ENCODE measurements at places on chromosomes 1 and 21.

DNA sequence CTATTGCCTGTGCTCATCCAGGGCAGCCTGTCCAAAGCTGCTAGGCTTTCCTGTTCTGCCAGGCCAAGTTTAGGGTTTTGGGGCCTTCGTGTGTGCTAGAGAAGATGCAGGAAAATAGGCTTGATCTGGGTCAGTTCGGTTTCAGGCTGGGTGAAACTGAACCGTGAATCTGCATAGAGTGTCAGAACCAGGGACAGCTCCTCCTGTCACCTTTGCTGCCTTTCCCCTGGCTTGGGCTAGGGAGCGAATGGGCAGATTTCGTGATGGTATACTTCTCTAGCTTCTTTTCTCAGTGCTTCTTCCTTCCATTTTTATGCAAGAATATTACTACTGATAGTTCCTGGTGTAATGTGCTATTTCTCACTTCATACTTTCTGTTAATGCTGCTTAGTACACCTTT, 6.0 kb upstream of the AGO1 start:
- no peak for DNase-seq

GRCh38 chr1:23473037-23473800, 10.8 kb downstream of the ASAP3 start:
- no peak for DNase-seq

DNA sequence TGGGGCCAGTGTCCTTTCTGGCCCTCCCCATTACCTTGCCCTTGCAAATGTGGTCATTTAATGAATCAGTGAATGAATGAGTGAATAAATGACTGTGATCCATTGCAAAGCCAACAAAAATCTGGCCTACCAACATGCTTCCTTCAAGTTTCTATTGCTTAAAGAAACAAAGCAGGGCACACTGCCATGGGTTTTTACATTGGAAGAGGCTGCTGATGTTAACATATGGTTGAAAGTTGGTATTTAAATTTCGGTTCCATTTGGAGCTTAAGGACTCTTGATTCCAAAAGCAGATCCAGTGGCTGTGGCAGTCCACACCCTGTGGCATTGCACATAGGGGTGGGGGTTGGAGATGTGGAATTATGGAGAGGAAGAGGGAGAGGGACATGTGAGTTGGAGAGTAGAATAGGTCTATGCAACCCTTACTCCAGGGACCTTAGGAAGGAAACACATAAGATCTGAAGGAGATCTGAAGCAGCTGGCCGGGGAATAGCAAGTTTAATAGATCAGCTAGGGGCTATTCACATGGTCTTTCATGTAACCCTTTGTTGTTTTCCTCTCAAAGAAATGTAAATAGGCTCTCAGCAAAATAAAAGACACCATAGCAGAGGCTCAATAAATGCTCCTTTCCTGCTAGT, 7.2 kb downstream of the ABCA4 start:
- DNase-seq: no peak

DNA sequence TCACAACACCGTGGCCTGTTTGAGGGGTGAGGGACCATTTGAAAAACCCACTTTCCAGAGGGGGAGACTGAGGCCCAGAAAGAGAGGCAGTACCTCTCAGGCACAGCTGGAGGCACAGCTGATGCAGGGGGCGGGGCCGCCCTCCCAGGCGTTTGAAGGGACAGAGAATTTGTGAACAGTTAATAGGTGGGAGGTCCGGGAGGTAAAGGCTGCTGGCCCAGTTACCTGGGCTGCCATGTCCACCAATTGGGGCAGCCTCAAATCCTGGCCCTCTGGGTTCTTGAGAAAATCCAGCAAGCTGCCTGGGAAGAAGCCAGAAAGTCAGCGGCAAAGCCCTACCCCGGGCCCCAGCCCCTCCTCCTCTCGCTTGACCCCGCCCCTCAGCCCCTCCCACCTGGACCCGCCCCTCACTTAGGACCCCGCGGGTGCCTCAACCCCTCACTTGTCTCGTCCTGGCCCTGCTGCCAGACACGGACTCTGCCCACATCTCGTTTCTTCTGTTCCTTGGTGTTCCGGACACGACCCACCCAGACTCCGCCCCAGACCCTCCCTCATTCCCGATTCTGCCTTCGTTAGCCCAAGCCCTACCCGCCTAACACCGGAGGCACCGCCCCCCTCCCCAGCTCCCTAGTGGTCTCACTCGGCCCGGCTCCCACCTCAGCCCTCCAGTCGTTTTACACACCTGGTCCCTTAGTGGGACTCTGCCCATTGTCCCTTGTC, 10.8 kb upstream of the AHDC1 start:
- no peak for DNase-seq

DNA sequence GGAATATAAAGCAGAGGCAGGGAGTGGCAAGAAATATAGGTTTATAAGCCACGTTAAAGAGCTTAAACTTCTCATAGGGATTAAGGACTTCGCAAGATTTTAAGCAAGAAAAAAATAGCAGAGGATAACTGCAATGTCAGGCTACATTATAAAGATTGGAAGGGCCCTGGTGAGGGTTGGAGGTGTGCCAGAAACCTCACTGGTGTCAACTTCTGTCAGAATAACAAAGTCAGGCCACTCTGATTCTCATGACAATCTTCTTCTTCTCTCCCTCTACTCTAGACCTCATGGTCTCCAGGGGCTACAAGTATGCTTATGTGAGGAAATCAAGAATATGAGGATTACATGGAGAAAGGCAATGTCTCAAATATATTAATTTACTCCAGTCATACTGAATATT, 32.6 kb upstream of the FMO2 start:
- no peak for DNase-seq

DNA sequence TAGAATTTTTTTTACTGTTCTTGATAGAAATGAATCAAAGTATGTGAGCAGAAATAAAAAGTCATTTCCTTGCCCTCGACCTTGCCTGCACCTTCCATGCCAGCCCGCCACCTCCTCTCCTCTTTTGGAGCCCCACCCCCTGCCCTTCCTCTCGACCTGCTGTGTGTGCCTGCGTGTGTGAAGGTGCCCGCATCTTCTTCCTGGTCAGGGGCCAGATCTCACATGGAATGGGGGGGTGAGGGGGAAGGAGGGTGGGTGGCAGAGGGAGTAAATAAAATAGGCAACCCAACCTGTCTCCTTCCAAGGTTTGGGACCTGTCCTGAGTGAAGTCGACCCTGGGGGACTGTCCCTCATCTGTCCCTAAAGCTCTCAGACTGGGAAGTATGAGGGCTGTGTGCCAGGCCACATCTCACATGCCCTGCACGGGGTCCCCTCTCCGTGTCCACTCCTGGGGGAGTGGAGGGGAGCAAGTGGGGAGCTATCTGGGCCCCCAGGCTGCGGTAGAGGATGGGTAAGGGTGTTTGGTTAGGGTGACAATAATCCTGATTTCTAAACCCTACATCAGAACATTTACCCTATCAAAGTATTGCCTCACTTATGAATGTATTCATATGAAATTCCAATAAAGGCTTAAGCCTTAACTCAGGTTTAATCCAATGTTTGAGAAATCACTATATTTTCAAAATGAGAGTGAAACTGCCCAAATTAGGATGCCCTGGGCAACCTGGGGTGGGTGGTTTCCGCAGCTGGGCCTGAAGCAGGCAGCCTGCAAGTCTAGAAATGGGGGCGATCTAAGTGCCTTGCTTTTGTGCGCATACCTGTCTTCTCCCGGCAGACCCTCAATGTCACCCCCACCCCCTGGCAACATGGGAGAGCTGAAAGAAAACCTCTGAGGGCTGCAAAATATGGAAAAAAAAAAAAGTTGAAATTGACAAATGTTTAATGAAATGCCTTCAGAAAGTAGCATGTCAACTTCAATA, 15.4 kb downstream of the AMPD2 start:
- no peak for DNase-seq

GRCh38 chr1:201565771-201566528, 27.0 kb downstream of the NAV1 start:
- no peak for DNase-seq

GRCh38 chr1:62082456-62083363, 111.9 kb upstream of the L1TD1 start:
- peak; percentile 40 for DNase-seq

- DNase-seq: no peak
These were observed 121.2 kb downstream of the ADGRL2 start for GRCh38 chr1:81921851-81922462.

DNA sequence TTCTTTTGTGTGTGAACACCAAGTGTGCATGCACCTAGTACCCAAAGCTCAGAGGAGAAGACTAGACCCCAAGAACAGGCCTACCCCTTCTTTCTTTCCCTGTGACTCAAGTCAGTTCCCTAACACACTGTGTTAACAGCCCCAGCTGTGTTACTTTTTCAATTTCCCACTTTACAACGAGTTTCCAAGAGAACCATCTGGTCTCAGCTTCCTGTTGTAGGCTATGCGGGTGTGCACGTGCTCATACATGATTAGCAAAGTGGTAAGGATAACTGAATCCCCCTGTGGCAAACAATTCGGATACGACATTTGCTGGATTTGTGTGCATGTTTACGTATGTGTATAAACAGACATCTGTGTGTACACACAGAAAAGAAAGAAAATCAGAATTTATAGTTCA, 17.9 kb downstream of the IFNAR2 start:
- DNase-seq: no peak

DNA sequence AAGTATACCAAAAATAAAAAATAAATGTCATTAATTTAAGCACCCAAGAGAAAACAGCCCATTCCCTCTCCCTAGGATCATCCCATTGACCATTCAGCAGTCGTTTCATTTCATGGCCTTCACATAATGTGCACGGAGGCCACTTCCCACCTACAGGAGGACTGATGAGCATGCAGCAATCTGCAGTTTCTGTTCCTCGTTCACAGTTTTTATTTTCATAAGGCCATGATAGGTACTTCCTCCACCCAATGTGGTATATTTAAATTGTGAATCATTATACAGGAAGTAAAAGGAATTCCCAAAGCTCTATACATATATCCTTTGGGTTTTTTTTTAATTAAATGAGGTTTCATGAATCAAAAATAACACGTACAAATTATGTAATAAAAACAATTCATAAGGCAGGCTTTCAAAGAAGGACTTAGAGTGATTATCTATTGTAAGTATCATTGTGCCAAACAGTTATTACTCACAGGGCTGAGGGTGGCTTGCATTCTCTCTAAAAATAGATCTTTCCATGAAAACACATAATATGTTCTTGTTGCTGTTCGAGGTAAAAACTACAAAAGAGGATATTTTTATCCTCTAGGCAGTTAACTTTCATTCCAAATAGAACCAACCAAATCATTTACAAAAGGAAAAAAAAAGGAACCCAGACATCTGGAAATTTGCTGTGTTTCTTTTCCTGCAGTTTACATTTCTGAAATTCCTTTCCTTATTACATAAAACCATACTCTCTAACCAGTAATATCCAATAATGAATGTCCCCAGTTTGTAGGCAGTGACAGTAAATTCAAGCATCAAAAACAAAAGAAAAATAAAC, 27.5 kb upstream of the SLC44A3 start:
- peak; percentile 59 for DNase-seq

DNA sequence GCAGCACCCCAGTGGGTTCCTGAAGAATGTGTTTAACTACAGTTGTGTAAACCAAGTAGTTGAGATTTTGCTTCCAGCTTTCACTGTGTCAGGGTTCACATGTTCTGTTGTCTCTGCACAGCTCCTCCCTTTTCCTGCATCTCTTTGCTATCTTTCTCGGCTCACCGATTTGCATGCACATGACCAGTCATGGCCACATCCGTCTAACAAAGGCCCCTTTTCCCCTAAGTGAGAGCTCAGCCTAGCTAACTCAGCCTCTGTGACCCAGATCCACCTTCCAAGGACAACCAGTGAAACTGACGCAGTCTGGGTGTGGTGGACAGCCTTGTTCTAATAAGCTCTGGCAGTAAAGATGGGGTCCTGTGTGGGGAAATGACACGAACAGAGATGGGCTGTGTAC, 101.1 kb downstream of the ZP4 start:
- DNase-seq: no peak

DNA sequence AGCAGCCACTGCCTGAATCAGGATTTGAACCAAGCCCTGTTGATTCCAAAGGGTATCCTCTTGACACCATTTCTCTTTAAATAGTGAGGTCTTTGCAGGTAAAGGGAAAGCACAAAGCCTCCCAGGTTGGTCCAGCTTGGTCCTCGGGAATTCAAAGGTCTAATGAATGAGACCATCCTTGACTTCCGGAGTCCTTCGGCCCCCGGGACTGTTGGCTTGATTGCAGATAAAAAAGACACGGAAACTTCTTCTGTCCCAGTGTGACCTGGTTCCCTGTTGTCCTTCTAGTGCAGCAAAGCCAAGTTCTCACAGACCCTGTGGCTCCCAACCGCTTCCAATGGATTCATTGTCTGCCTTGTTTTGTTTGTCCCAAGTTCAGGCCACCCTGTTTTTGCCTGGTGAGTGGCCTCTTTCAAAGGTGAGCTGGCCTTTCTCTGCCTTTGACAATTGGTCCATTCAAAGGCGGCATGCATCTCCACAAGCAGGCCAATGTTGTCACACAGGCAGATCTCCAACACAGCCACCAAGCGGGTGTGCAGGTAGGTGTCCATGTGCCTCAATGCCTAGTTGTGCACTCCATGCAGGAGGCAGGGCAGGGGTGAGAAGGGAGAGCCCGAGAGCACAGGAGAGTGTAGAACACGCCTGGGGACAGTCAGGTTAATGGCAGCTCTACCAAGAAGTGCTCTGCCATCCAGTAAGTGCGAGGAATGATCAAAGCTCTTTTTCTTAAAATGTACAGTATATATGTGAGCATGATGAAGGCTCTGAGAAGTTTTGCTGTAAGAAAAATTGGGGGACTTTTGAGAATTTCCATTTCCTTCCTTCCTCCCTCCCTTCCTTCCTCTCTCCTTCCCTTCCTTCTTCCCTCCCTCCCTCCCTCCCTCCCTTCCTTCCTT, 82.1 kb upstream of the ZBTB40 start:
- DNase-seq: no peak

DNA sequence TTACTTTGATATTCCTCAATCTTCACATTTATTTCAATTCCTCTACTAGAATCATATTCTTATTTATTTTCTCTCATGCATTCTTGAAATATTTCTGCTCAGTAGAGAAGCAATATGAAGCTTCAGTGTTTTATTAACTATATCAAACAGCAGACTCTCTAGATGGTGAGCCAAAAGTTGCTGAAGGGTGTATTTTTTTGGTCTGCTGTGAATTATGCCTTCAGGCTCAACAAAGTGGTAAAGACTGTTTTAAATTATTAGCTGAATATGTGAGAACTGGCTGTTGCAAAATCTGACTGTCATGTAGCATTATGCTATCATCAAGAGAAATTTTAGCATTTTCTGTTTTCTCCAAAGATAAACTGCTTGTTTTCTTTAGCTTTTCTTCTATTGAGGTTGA, 24.9 kb upstream of the CDC42BPA start:
- DNase-seq: no peak

DNA sequence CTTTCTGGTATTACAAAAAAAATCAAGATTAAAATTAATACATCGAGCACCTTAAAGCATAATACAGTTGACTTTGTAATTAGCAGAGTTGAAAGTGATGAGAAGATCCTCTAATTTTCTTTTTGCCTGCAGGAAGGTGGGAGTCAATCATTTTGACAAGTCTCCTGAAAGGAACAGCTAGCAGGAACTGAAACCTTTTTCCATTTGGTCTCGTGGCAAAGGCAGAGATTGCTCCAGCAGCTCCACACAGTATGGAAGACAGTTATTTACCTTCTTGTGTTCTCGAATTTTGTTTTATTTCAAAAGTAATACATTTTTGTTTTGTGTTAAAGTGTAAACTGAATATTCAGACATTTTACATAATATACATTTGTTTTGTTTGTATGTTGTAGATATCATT, 7.7 kb downstream of the S100PBP start:
- DNase-seq: no peak

GRCh38 chr1:1194723-1195122, 11.7 kb downstream of the TNFRSF18 start:
- DNase-seq: no peak

Data from kidney glomerular epithelial cell (primary cell).